Thyroid gland (tissue), 4 donors: ENCODE measurements at places on chromosomes 3 and 15. TPM values are rescaled to one million over a fixed set of nuclear protein-coding genes. Genes with fewer than 3 reads are reported as not detected.

GRCh38 chr15:82051664-82052063 is 5.8 kb upstream of the MEX3B start:
- H3K27ac ChIP-seq: no peak overlapping the region
- no peaks in the 10 kb centered on the region for H3K27me3 ChIP-seq
- no peak overlapping the region for H3K4me3 ChIP-seq
- DNase-seq: no peak
- H3K36me3 ChIP-seq: no peaks in the 10 kb centered on the region
- H3K4me1 ChIP-seq: peaks cover 6% of the 10 kb centered on the region

DNA sequence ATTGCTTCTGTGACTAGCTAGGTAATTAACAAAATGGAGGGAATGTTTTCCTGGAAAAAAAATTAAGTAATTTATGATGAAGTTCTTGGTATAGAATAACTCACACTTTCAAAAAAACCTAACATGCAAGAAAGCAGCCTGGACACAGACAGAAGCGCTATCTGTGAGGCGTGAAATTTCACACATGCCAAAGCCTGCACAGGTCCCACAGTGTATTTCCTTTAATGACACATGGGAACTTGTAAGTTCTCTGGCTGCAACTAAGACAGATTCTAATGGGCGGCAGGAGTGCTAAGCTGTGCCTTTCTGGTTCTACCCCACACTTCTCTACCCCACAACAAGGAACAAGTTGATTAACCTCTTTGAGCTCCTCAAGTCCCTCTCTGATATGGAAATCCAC is 84.9 kb upstream of the NEO1 start:
- no peaks in the 10 kb centered on the region for H3K27me3 ChIP-seq
- no peak for DNase-seq

GRCh38 chr3:66466606-66467270 is 34.1 kb downstream of the LRIG1 start:
- DNase-seq: peak; percentile 54
- H3K4me3 ChIP-seq: no peak overlapping the region
- H3K27me3 ChIP-seq: no peaks in the 10 kb centered on the region
- H3K4me1 ChIP-seq: peaks cover 25% of the 10 kb centered on the region

GRCh38 chr3:40057786-40058185 is 248.4 kb downstream of the MYRIP start:
- no peak for DNase-seq
- H3K4me3 ChIP-seq: no peak overlapping the region
- no peaks in the 10 kb centered on the region for H3K27me3 ChIP-seq
- H3K36me3 ChIP-seq: no peaks in the 10 kb centered on the region
- no peak overlapping the region for H3K27ac ChIP-seq

GRCh38 chr3:29141918-29142275 is 139.0 kb upstream of the RBMS3 start:
- H3K27me3 ChIP-seq: no peaks in the 10 kb centered on the region
- DNase-seq: no peak
- H3K27ac ChIP-seq: no peak overlapping the region
- H3K4me3 ChIP-seq: no peak overlapping the region
- H3K36me3 ChIP-seq: no peaks in the 10 kb centered on the region

DNA sequence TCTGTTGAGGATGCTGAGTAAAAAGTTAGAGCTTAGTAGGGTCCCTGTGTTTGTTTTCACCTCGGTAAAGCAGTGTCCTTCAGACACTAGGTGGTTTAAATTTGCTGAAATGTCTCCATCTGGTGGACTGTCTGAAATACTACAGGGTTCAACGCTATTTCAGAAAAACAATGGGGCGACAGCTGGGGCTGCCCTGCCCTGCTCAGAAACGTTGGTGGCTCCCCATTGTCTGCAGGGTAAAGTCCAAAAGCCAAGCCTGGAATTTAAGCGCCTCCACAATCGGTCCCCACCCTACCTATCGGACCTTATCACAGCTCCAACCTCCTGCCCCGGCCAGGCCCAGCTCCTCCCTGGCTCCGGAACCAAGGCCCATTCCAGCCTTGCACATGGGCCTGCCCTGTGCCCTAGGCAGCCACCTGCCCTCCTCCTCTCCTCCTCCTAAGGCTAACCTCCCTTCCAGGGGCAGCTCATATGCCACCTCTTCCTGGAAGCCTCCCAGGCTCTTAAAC is 4.3 kb upstream of the TSEN2 start:
- H3K4me3 ChIP-seq: no peak overlapping the region
- H3K36me3 ChIP-seq: no peaks in the 10 kb centered on the region
- H3K4me1 ChIP-seq: peaks cover 17% of the 10 kb centered on the region
- no peak overlapping the region for H3K27ac ChIP-seq
- DNase-seq: no peak

GRCh38 chr3:79973482-79973881 is 205.7 kb upstream of the ROBO1 start:
- H3K27me3 ChIP-seq: no peaks in the 10 kb centered on the region
- DNase-seq: no peak
- H3K4me3 ChIP-seq: no peak overlapping the region

DNA sequence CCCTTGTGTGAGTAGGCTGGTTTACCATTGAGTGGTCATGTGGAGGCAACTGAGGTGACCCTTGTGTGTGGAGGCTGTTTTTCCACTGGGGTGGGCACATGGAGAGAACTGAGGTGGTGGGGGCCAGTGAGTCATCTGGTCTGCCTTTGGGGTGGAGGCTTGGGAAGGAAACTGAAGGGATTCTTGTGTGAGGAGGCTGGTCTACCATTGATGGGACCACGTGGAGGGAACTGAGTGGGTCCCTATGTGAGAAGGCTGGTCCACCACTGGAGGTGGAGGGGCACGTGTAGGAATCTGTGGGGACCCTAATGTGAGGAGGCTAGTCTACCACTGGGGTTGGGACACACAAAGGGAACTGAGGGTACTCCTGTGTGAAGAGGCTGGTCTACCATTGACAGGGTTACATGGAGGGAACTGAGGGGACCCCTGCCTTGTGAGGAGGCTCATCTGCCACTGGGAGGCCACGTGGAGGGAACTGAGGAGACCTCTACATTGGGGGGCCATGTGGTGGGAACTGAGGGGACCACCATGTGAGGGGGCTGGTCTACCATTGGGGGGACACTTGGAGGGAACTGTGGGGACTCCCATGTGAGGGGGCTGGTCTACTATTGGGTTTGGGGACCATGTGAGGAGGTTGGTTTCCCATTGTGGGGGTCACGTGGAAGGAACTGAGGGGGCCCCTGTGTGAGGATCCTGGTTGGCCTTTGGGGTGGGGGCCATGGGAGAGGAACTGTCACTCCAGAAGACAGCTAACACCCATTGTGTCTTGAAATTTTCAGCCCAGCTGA is 164.5 kb downstream of the WNT7A start:
- H3K4me1 ChIP-seq: no peaks in the 10 kb centered on the region
- H3K4me3 ChIP-seq: no peak overlapping the region
- no peak overlapping the region for H3K27ac ChIP-seq
- H3K36me3 ChIP-seq: no peaks in the 10 kb centered on the region
- no peak for DNase-seq

- H3K4me3 ChIP-seq: no peak overlapping the region
- no peaks in the 10 kb centered on the region for H3K4me1 ChIP-seq
- H3K27me3 ChIP-seq: no peaks in the 10 kb centered on the region
These were observed 24.2 kb upstream of the CA12 start for GRCh38 chr15:63405683-63406390.

- no peak overlapping the region for H3K4me3 ChIP-seq
- H3K27me3 ChIP-seq: no peaks in the 10 kb centered on the region
- no peaks in the 10 kb centered on the region for H3K36me3 ChIP-seq
- DNase-seq: no peak
- H3K4me1 ChIP-seq: peaks cover 28% of the 10 kb centered on the region
These were observed 265.7 kb downstream of the XXYLT1 start for GRCh38 chr3:195005251-195005620.

DNA sequence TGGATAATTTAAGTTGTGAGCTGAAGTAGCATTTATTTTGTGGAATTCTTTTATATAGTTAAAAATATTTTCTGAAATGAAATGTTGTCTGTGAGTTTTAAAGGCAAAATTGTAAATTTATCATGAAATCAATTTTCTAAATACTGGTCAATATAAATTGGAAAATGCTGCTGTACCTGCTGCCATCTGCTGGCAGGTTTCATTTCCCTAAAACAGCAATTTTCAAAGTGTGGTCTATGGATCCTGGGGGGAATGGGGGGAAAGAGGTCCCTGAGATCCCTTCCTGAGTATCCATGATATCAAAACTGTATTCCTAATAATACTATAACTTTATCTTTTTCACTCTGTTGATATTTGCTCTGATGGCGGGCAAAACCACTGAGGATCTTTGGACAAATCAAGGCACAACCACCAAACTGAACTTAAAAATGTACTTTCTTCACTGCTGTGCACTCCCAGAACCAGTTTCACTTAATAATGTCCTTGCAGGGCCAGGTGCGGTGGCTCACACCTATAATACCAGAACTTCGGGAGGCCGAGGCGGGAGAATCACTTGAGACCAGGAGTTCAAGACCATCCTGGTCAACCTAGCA is 17.2 kb upstream of the CCR4 start:
- H3K4me1 ChIP-seq: no peaks in the 10 kb centered on the region
- H3K36me3 ChIP-seq: no peaks in the 10 kb centered on the region
- H3K27me3 ChIP-seq: no peaks in the 10 kb centered on the region
- H3K27ac ChIP-seq: no peak overlapping the region

- DNase-seq: no peak
- H3K27ac ChIP-seq: no peak overlapping the region
- no peaks in the 10 kb centered on the region for H3K27me3 ChIP-seq
- no peaks in the 10 kb centered on the region for H3K4me1 ChIP-seq
- no peak overlapping the region for H3K4me3 ChIP-seq
These were observed 44.2 kb upstream of the C2CD4B start for GRCh38 chr15:62209322-62209721.

GRCh38 chr3:176632925-176633324 is 564.4 kb downstream of the TBL1XR1 start:
- H3K27me3 ChIP-seq: no peaks in the 10 kb centered on the region
- DNase-seq: no peak
- H3K4me1 ChIP-seq: no peaks in the 10 kb centered on the region
- no peaks in the 10 kb centered on the region for H3K36me3 ChIP-seq
- no peak overlapping the region for H3K27ac ChIP-seq
- no peak overlapping the region for H3K4me3 ChIP-seq

DNA sequence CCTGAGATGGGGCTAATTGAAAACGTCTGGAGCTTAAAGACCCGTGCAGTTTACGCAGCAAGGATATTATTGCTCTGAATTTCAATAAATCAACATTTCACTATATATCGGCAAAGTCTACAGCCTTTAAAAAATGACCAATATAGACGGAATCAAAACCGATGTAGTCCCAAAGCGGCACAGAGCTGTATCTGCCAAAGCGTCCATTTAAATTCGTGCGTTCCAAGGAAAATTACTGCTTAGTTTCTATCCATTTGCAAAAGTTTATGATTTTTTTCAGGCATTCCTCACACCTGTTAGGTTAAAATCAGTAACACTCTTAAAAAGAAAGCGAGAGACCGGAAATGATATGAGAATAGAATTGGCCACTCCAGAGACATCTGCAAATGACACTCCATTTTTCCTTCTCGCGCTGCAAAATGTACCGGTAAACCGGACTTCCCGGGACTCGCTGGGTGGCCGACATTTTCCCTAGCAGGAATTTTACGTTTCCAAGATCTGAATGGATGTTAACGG is 777 bp upstream of the EIF4A2 start:
- no peaks in the 10 kb centered on the region for H3K27me3 ChIP-seq
- H3K4me1 ChIP-seq: peaks cover 29% of the 10 kb centered on the region
- peak overlapping the region; percentile 89 for H3K4me3 ChIP-seq
- peak overlapping the region; percentile 100 for H3K27ac ChIP-seq
- peaks cover 27% of the 10 kb centered on the region for H3K36me3 ChIP-seq

DNA sequence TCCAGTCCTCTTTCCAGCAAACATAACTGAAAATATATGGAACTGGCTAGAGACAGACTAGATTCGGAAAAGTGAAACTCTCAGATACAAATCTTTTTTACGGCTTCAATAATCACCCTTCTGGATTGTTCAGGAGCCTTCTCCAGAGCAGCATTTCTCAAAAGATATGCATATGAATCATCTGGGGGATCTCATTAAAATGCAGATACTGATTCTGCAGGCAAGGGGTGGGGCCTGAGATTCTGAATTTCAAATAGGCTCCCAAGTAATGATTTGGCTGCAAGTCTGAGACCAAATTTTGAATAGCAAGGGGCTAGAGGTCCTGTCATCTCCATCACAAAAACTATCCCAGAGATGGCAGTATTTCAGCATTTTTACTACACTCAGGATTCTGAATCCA is 165.4 kb downstream of the CTNNB1 start:
- H3K27me3 ChIP-seq: no peaks in the 10 kb centered on the region
- H3K36me3 ChIP-seq: no peaks in the 10 kb centered on the region
- H3K4me1 ChIP-seq: no peaks in the 10 kb centered on the region

- H3K4me3 ChIP-seq: no peak overlapping the region
- no peak for DNase-seq
- H3K27me3 ChIP-seq: no peaks in the 10 kb centered on the region
- H3K4me1 ChIP-seq: no peaks in the 10 kb centered on the region
- H3K36me3 ChIP-seq: no peaks in the 10 kb centered on the region
These were observed 79.3 kb upstream of the LSAMP start for GRCh38 chr3:116524453-116525210.

DNA sequence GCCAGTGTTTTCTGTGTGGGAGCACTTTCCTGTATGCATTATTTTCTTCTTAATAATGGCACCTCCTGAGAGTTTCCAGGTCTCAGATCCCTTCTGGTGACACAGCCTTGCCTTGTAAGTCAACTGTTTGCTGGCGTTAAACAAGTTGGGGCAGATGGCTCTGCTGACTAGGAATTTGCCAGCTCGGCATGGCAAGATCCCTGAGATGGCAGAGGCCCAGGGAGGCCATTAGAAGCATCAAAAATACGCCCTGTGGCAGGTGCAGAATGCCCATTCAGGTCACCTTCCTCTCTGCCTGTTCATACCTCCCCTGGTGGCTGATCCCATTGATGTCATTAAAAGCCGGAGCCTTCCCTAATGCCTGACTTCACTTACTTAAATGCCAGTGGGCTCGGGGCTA is 320.9 kb upstream of the CTDSPL start:
- peak; percentile 27 for DNase-seq
- H3K27ac ChIP-seq: peak overlapping the region; percentile 73
- H3K36me3 ChIP-seq: no peaks in the 10 kb centered on the region
- H3K4me1 ChIP-seq: peaks cover 71% of the 10 kb centered on the region

DNA sequence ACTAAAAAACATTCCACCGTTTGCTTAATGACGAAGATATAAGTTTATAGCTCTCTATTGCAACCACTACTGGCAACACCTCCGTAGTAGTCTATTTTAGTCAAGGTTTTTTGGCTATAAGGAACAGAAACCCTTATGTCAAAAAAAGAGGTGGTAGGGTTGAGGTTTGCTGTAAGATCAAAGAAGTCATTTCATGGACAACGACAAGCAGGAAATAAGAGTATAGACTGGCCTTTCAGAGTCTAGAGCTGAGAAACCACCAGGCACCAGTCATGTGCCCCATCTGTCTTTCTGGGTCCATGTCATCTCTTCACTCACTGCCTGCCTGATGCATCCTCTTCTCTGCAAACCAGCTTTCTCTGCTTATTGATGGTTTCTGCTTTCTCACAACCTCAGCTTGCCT is 42.7 kb downstream of the THBS1 start:
- no peaks in the 10 kb centered on the region for H3K4me1 ChIP-seq
- no peak for DNase-seq
- H3K4me3 ChIP-seq: no peak overlapping the region
- H3K27me3 ChIP-seq: no peaks in the 10 kb centered on the region
- H3K27ac ChIP-seq: no peak overlapping the region
- H3K36me3 ChIP-seq: no peaks in the 10 kb centered on the region

Gene CAND2
- total RNA-seq: 9.7 TPM

Gene SERINC4
- not detected for total RNA-seq

Gene TEX55
- not detected for total RNA-seq

Gene KLHL6
- 1.0 TPM for total RNA-seq
